Suprapubic skin (tissue), 4 donors: ENCODE measurements at places on chromosomes 16 and 17. TPM values are rescaled to one million over a fixed set of nuclear protein-coding genes. Genes with fewer than 3 reads are reported as not detected.

DNA sequence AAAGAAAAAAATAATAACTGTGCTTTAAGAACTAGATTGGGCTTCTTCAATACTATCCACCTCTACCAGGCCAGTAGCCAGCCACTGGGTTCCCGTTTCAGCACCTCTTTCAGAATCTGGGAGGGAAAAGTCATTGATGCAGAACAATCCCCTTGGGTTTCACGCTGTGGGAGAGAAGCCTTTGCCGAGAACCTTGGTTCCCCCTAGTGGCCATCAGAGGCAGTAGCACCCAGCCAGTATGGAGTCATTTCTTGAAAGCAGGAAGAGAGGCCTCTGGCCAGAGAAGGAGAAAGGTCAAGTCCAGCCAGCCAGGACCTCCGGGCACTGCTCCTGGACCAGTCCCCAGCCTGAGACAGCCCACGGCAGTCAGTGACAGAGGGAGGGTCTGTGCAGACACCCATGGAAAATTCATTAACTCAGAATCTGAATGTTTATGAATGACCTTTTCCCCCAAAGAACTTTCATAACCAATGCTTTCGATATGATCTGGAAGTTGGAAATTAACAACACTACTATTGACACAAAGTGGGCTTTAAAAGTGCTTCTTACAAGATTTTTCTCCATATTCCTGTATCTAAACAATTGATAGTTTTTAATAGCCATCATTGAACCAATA, 51.2 kb upstream of the CDH5 start:
- DNase-seq: no peak

DNA sequence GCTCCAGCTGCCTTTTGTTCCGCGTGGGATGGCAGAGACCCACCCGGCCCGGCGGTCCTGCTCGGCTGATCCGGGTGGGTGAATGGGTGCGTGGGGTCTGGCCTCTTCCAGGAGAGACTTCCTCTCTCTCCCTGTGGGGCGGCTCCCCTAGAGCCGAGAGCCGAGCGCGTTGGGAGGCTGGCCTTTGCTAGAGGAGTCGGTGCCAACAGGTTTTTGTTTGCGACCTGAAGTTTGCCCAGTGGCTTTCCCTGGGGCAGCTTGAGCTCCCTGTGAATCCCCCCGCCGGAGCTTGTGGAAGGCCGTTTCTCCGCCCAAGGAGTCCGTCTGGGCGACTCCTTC, 970 bp downstream of the EPN2 start:
- DNase-seq: peak; percentile 70

GRCh38 chr17:6444571-6445335, 498 bp downstream of the PIMREG start:
- DNase-seq: no peak

GRCh38 chr17:28570716-28571360, 486 bp downstream of the PIGS start:
- DNase-seq: no peak

- peak; percentile 93 for DNase-seq
These were observed 912 bp downstream of the USP22 start for GRCh38 chr17:21041741-21042457.

- no peak for DNase-seq
These were observed 21.0 kb downstream of the PMM2 start for GRCh38 chr16:8818504-8819270.

- no peak for DNase-seq
These were observed 161.1 kb upstream of the CACNG5 start for GRCh38 chr17:66673668-66674276.

GRCh38 chr17:38442548-38442947, 14.3 kb downstream of the ARHGAP23 start:
- no peak for DNase-seq

DNA sequence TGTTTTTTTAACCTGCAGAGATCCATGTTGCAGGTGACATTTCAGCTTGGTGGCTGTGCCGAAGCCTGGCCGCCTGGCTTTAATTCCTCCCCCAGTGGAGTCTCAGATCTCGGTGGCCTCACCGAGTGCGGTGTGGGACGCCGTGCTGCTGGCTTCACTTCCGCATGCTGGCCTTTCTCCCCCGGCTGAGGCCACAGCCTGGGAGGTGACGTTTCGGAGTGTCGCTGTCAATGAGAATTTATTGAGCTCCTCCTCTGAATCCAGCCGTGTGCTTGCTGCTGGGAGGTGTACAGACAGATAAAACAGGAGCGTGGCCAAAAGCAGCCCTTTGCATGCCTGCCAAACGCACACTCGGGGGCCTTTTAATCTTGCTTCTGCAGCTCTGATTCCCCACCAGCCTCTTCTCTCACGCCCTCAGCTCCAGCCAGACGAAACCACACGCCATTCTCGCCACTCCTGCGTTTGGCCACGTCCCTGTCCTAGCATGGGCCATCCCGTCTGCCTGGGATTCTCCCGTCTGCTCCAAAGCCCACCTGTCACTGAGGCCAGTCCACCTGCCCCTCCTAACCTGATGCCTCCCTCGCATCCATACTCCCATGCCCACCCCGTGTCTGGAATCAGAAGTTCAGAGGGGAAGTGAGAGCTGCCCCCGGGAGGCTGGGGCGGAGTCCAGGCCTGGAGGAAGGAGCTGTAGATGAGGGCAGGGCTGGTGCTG, 3.6 kb downstream of the GSE1 start:
- no peak for DNase-seq

DNA sequence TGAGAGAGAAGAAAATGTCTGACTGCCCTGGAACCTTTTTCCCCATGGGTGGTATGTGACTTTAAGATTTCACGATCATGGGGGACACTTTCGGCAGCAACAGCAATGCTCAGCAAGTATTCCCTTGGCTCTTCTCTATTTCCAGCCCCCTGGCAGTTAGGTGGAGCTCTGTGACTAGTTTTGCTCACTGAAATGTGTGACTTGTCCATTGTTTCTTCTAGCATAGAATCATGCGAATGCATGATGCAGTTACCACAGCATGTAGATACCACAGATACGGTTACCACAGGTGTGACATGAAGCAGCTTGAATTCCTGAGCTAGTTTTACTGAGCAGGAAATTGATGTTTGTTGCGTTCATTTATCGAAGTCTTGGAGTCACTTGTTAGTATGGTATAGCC, 1034.5 kb upstream of the EEF2KMT start:
- no peak for DNase-seq

GRCh38 chr17:69944406-69944805, 130.6 kb upstream of the KCNJ16 start:
- no peak for DNase-seq

GRCh38 chr17:67374329-67375053, 2.6 kb upstream of the PITPNC1 start:
- DNase-seq: peak; percentile 93

DNA sequence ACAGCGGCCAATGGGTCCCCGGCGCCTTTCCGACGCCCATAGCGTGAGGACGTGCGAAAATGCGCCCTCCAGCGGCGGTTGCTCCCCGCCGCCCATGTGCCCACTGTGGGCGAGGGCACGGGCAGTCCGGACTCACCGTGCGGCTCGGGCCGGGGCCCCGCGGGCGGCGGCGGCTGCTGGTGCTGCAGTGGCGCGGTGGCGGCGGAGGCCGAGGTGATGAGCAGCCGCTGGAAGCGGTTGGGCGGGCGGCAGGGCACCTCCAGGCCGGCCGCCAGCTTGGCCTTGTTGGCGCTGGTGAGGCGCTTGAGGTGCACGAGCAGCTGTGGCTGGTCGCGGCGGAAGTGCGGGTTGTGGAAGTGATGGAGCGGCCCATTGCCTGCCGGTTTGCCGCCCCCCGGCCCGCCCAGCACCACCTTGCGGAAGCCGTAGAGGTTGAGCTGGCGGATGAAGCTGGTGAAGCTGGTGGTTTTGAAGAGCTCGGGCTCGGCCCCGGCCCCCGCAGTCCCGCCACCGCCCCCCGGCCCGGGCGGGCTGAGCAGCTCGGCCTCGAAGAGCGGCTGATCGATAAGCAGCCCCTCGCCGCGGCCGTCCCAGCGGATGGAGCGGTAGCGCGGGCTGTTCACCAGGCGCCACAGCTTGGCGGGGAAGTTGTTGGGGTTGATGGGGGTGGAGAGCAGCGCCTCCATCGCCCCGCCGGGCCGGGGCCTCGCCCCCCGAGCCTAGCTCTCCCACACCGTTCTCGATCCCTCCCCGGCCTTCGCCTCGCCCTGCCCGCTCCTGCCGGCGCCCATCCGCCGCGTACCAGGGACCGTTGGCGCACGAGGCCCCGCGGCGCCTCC, at the start of gene HSF5:
HSF5 (minus strand) TSS at position 820 of the 839 bp plus-strand sequence; CDS start at position 686, 134 bp downstream.
- no peak for DNase-seq

GRCh38 chr17:78839235-78839761, 1.3 kb downstream of the USP36 start:
- DNase-seq: no peak

GRCh38 chr17:1480747-1481465, 11.6 kb downstream of the MYO1C start:
- no peak for DNase-seq

DNA sequence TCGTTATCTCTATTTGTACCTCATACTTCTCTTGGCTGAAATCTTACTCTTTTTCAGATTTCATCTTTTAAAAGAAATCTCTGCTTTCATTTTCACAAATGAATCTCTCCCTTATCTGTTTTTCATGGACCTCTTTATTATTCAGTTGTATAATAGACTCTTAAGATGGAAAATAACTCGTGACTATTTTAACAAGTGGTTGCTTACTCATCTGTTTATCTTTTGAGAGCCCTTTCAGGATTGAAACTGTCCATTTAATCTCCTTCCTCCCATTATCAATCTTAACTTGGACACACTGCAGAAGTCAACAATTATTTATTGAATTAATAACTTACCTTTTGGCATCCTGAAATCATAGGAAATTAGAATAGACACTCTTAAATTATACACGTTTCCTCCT, 68.8 kb downstream of the ABCA8 start:
- no peak for DNase-seq

- no peak for DNase-seq
These were observed 36.2 kb upstream of the TEKT3 start for GRCh38 chr17:15377616-15378015.

GRCh38 chr16:64122177-64122576, 999.7 kb downstream of the CDH11 start:
- no peak for DNase-seq

GRCh38 chr17:4941319-4941610, 1.2 kb downstream of the RNF167 start:
- no peak for DNase-seq

DNA sequence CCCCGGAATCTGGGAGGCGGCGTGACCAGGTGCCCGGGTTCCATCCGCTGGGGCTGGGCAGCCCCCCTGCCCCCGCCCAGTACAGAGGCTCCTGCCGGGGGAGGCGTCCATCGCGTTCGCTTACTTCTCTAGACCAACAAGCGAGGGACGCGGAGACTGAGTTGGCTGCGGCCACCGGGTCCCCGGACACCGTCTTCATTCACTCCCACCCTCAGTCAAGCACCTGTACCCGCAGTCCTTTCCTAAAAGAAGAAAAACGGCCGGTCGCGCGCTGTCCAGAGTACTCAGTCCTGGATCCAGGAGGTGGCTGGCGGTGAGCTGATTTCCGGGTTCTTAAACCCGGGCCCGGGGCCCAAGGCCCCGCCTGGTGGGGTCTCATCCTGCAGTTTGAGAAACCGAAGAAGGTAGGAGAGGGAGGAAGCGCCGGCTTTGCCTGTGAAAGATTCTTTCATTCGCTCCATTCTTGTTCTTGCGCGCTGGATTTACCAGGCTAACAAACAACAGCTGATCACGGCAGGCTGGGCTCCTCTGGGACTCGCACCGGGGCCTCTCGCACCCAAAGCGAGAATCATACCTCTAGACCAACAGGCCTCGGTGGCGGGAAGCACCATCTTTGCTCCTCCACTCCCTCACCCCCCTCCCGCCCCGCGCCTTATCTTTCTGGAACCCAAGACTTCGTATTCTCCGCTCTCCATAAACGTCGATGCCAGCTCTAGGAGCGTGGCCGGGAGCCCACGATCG, 17.4 kb upstream of the OR1F1 start:
- no peak for DNase-seq

DNA sequence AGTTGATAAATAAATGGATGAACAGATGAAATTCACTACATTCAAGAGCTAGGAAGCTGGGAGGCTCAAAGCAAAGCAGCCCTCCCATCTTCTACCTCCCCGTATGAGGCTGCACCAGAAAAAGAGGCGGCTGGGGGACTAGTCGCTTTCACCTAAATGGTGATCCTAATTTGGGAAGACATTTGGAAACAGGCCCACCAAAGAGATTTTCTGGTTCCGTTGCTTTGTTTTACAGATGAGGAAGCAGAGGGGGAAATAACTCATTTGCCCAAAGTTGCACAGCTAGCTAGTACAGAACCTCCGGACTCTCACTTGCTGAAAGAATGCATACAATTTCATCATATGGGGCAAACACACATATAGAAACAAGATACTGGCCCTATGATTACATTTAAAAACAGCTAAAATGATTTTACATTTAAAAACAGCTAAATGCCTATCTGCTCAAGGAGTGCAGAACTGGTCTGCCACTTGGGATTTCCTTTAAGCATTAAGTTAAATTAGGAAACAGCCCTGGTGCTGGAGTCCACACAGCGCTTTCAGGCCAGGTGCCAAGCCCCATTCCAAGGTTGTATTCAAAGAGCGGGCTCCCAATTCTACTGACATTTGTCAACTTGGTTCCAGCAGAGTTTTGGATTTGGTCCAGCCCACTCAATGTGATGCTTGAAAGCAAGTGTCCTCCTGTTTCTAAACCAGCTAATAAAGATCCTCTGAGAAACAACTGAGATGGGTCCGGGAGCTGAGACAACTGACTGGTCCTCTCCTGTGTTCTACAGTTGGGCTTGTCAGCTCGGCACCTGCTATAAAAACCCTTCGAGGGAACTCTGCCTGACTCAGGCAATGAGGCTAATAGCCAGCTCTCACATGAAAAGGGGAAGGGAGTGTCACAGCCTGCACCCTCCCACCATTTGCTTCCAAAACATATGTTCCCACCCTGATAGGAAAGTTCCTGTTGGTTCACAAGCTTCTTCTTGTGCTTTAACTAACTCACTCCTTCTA, 11.7 kb downstream of the ERN1 start:
- no peak for DNase-seq

MYO18A gene
- 253 TPM for total RNA-seq

CD79B gene
- 1.5 TPM for total RNA-seq

DRG2 gene
- 40.8 TPM for total RNA-seq

CTRB2 gene
- not detected for total RNA-seq

PLA2G10 gene
- total RNA-seq: not detected

CFAP97D1 gene
- not detected for total RNA-seq

NOTUM gene
- 1.1 TPM for total RNA-seq

DPEP3 gene
- total RNA-seq: not detected

C17orf113 gene
- 0.65 TPM for total RNA-seq

LRRC37B gene
- 42.2 TPM for total RNA-seq

LITAFD gene
- total RNA-seq: not detected
